GM12864 (cell line): ENCODE measurements at places on chromosomes 2 and 18.

DNA sequence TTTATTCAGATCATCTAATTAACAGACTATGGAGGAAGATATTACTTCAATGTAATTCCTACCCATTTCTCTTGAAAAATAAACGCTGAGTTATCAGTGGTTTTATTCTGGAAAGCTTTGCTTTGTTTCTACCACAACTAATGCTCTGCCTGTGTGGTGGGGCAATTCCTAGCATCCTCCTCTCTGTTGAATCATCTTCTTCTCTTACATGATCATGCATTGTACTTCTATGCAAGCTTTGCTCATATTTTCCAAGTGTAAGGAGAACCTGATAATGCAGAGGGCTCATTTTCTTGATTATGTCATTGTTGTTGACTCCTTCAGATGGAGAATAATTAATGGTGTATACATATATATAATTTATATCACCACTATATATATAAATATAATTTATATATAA, 46.7 kb downstream of the CCDC195 start:
- no peak for DNase-seq

- no peak for DNase-seq
Observed at GRCh38 chr2:216092646-216093045, 10.9 kb downstream of the TMEM169 start.

DNA sequence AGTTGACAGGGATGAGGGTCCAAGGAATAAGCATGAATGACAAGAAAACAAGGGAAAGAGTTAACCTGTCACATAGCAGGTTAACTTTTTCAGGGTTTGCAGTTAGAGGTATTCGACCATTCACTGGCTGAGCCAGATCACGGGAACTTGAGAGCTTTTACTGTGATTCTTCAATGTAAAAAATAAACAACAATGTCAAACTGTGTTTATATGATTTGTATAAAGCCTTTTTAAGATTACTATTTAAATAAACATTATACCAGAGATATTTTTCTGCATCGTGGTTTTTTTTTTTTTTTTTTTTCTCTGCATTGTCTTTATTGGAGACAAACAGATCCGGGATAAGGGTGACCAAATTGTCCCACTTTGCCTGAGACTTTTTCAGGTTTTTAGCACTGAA, 115.6 kb downstream of the NRP2 start:
- no peak for DNase-seq

- no peak for DNase-seq
Observed at GRCh38 chr18:809985-810642, 1.9 kb downstream of the YES1 start.

- no peak for DNase-seq
Observed at GRCh38 chr2:29129586-29130281, 14.5 kb downstream of the CLIP4 start.
